ENCODE measurements at places on chromosomes 7 and 10.

DNA sequence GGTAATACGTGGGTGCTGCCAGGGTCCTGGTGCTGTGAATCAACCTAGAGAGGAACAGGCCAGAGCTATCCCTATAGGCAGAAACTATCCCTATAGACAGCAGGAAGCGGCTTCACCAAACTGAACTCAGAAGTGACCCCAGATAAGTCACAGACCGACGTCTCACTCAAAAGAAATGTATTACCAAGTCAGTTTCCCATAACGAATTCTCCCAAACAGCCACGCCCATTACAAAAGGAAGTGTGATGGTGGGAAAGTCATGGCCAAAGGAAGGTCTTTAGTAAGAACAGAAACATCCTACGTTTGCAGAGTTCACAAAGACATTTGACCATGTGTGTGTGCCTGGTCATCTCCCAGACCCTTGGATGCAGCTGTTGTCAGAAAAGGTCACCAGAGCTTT lies 470.8 kb upstream of the ADARB2 start:
- no peak for DNase-seq

DNA sequence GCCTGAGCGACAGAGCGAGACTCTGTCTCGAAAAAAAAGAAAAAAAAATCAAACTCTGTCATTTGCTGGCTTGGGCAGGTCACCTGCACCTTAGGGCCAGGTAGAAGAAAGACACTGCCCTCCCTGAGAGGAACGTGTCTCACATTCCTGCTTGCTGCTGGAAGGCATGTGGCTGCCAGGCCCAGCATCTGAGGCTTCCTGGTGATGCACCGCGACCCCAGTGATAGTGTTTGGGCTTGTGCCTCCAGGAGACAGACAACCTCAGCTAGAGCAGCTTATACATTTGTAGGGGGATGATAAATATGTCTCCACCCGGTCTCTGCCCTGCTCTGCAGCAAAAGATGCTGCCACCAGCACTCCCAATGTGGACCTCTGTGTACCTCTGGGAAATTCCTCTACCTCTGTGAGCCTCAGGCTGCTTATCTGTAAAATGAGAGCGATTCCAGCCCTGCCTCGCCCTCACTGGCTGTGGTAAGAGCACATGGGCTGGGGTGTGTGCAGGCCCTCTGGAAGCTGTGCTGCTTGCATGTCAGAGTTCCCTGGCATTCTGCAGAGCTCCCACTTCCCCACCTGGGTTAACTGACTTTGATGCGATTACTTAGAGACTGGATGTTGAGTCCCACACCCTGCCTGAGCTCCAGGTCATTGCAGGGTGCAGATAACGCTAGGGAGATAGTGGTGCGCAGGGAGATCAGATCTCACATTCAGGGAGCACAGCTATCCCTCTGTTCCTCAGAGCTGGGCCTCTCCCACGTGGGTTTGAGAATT lies 19.9 kb downstream of the SLC29A3 start:
- DNase-seq = no peak

DNA sequence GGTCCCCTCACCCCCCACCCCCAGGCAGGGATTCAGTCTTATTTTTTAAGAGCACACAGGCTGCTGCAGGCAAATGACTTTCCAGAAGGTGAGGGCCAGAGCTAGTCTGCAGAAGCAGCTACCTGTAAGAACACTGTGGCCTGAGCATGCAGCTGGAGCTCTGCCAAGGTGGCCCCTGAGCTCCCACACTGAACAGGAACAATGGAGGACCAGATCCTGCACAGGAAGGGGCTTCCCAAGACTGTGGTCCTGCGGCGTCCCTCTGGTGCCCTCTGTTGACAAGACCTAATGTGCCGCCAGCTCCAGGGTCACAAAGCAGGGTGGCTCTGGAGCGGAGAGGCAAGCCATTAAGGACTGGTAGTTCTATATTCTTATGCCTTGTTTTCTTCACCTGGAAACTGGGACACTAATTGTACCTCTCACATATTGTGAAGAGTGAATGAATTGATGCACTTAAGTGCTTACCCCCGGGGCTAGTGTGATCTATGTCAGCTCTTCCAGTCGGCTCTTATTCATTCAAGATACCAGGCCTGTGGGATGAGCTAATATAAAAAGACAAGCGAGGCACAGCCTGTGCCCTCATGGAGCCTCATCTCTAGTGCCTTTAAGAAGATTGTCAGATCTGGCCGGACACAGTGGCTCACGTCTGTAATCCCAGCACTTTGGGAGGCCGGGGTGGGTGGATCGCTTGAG lies 8.0 kb upstream of the BEND7 start:
- no peak for DNase-seq

GRCh38 chr7:107179326-107180164 lies 10.7 kb downstream of the HBP1 start:
- DNase-seq = no peak

GRCh38 chr7:155229548-155230168 lies 68.0 kb upstream of the INSIG1 start:
- DNase-seq = no peak

DNA sequence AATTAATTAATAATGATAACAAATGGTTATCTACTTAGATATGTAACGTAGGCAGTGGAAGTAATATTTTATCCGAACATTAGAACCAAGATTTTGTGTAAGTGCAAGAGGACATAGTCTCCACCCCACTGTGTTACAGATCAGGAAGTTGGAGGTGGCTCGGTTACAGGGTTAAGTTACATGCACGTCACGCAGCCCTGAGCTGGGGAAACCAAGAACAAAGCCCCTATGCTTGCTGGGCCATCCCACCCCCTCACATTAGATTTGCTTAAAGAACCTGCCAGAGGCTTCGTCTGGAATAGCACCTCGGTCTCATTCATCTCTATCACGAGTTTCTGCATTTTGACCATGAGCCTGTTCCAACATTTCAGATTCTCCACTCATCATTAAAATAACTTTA lies 214.1 kb downstream of the ADARB2 start:
- DNase-seq = no peak

- DNase-seq = no peak
These were observed 598.0 kb downstream of the NXPH1 start for GRCh38 chr7:9031386-9031785.

GRCh38 chr10:3992382-3993178 lies 207.6 kb upstream of the KLF6 start:
- DNase-seq = no peak

DNA sequence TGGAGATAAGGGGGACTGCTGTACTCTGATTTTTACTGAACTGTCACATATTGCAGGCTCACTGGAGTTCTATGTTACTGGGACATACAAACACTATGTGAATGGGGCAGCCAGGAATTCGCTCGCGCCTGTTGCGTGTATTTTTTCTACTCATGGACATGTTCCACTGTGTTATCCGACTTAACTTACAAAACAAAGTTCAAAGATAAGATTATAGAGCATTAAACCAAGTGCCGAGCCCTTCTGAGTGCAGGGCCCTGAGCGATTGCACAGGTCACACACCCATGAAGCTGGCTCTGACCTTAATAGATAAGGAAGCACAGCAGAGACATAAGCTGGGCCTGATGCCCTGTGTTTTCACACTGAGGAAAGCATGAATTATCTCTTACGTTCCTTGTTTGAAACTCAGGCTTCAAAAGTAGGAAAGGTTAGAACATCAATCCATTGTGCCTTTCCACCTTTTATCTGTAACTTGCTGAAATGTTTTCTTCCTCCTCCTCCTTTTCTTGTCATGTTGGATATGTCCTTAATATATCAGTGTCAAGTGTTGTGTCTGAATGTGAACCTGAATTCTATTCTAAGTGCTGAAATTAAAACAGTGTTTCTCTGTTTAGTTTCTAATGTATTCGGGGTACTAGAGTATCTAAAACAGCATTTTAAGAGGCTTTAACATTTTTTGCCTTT lies 273.8 kb downstream of the AUTS2 start:
- no peak for DNase-seq

DNA sequence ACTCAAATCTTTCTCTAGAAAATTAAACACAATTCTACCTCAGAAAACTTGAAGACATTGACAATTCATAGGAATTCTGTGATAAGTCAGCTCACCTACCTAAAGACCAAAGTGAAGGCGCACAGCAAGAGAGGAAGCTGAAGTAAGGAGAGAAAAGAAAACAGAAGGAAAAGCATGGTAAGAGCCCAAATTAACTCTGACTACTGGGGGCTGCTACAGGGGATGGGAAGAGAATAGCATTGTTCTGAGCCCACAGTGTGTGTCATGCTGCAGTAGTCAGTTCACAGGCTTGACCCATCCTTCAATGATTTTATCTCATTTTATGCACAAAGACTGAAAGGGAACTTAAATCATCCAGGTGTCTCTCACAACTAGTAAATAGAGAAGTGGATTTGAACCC lies 111.3 kb downstream of the PTEN start:
- no peak for DNase-seq

GRCh38 chr10:5265139-5265538 lies 68.5 kb downstream of the AKR1C4 start:
- DNase-seq = no peak

DNA sequence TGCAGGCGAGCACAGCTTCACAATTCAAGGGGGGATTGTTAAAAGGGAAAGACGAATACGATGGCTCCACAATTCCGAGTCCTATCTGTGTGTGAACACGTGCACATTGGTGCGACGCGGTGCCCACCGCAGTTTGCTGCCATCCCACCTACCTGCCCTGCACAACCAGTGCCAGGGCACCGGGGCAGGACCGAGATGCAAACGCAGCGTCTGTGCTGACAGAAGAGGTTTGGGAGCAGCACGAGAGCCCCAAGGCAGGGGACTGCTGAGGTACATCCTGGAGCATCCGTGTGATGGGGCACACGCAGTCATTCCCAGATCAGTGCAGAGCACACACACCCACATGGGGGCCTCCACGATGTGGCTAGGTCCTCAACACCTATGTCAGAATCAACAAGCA lies 221.3 kb downstream of the DNAJB6 start:
- no peak for DNase-seq

DNA sequence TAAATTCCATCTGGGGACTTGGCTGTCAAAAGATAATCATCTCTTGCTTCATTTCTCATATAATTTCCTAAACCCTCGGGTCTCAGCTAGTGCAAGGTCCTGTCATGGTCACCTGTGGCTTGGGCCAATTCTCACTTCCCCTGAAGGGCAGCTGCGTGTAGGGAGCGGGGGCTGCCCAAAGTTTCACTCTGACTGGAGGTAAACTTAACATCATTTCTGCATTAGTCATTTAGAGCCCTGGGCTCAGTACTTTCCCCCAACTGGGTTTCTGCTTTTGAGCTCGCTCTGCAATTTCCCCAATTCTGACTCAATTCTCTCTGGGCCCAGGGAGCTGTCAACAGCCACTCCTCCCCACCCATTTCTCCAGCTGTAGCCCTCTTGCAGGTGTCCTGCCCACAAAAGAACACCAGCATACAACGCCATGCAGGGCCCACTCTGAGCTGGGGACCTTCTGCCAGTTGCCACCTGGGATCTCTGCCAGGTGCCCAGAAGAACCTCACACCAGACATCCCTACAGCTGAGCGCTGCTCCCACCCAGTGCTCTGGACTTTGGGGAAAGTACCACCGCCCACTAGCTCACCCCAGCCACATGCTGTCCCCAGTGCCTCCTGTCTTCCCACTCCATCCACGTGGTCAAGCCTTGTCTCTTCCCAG lies 37.9 kb downstream of the VOPP1 start:
- peak; percentile 56 for DNase-seq

DNA sequence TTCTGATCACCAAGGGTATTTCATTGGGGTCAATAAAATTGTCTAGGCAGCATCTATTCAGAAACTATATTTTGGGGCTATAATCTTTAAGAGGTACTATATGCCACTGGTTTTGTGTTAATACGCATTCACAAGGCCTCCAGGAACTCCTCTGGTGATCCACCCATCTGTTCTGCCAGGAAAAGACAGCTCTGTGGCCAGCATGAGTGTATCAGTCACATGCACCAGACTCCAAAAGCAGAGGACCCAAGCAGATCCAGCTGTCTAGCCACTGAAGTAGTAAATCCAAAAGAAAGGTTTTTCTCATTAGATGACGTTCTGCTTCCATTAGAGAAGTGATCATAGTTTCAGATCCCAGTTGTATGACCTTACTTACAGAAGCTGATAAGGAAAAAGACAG lies 199.6 kb upstream of the CELF2 start:
- DNase-seq = no peak

GRCh38 chr10:80506189-80506575 lies 31.5 kb upstream of the SH2D4B start:
- no peak for DNase-seq

DNA sequence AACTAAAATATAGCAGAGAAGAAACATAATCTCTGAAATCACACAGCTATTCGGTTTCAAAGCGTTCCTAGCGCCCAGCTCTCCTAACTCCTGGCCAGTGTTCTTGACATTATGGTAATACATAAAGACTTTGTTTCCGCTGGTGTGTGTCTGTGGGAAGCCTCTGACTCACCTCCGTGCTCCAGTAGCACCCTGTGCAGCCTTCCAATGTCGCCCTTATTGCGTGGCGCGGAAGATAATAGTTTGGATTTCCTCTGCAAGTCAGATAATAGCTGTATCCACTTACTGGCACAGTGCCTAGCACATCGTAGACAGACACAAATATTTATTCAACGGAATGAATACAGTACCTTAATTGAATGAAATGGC lies 570 bp downstream of the BMS1 start:
- peak; percentile 15 for DNase-seq

GRCh38 chr10:61744469-61744868 lies 81.7 kb downstream of the CABCOCO1 start:
- DNase-seq = no peak

GRCh38 chr7:36129048-36129534 lies 24.0 kb upstream of the EEPD1 start:
- no peak for DNase-seq

GRCh38 chr7:98315318-98315993 lies 34.0 kb downstream of the BRI3 start:
- DNase-seq = no peak

DNA sequence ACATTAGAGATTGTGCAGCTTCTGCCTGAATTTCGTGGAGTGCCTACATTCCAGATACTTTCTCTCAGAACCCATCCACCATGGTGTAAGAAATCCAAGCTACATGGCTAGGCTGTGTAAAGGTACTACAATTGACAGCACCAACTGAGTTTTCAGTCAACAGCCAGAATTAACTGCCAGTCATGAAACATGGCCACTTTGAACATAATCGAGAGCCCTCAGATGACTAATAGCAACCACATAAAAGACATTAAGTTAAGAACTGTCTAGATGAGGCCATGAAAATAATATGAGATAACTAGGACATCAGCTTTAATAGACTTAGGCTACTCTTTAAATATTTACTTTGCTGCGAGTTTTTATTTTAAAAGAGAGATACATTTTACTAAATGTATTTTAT lies 1106.8 kb upstream of the LRRTM3 start:
- DNase-seq = no peak

DNA sequence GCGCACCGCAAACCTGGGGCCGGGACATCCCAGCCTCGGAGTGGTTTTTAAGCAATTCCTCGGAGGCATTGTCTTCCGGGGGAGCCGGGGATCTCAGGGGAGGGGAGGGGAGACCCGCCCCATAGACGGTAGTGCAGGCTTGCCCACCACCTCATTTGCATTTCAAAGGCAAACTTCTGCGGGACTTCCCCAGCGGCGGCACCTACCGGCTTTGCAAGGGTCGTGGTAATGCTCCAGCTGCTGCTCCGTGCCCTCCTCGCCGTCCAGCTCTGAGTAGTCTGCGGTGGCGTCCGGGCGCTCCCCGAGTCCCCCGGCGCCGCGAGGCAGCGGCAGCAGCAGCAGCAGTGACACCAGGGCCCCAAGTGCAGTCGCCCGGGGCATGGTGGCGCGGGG lies 425 bp downstream of the TLL2 start:
- DNase-seq = peak; percentile 11
